ENCODE measurements at places on chromosomes 2 and 18.

GRCh38 chr2:231800493-231801091 lies 14.3 kb downstream of the COPS7B start:
- DNase-seq: no peak

DNA sequence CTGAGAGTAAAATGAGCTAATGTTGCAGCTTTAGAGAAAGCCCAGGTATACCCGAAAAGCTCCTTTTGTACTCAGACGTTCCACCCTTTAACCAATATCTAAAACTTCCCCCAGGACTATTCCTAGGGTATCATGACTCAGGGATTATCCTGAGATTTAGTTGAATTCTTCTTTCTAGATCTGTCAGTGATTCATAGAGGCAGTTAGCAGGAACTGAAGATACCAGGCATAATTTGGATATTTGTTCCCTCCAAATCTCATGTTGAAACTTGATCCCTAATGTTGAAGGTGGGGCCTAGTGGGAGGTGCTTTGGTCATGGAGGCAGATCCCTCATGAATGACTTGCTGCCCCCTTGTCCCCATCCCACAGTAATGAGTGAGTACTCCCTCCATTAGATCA lies 161.2 kb upstream of the LRP1B start:
- DNase-seq: no peak

- no peak for DNase-seq
Observed at GRCh38 chr2:5846881-5847280, 154.7 kb downstream of the SOX11 start.

DNA sequence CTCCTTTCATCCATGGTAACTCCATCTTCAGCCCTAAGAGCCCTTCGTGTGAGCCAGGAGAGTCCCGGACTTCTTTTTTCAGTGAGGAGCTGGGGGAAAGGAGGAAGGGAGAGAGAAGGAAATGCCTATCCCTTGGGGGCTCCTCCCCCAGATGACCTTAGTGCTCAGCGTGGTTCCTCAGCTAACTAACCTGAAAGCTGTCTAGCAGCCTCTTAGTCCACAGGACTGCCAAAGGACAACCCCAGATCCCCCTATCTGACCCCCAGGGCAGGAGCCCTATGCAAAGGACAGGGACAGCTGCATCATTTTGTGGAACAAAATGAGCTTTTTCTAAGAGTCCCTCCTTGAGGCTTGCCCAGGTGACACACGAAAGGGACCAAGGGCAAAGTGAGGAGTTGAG lies 7.9 kb downstream of the SPR start:
- no peak for DNase-seq

- no peak for DNase-seq
Observed at GRCh38 chr18:3710712-3711301, 260.8 kb downstream of the TGIF1 start.

- no peak for DNase-seq
Observed at GRCh38 chr2:128524183-128524582, 205.5 kb upstream of the HS6ST1 start.

DNA sequence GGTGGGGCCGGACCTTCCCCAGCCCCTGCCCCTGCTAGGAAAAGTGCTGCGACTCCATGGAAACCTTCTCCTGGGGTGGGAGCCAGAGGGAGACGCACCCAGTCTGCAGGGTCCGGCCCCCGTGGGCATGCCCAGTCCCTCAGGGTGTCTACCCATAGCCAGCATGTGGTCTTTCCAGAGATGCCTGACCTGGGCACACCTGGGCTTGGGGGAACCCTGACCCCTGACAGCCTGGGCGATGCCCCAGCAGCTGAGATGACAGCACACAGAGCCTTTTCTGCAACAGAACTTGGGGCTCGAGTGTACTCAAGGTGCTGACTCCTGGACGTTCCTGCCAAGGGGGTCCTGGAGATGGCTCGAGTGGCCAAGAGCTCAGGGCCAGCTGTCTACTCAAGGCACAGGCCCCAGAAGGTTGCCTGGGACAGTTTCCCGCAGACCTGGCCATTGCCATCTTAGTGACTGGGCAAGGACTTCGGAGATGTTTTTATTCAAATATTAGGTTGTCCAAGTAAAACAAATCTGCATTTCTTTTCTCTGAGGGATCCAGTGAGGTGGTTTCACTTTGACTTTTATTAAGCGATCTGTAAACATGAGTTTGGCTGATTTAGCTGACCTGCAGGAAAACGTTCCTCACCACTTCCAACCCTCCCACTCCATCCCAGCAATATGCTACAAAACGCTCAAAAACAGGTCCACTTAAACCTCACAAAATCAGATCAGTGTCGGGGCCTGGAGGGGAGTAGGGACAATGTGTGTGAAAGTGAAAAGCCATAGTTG lies 228.0 kb downstream of the EIPR1 start:
- DNase-seq: no peak

GRCh38 chr18:37124516-37124915 lies 295.6 kb downstream of the KIAA1328 start:
- DNase-seq: no peak

GRCh38 chr18:63683152-63683551 lies 19.6 kb upstream of the SERPINB11 start:
- no peak for DNase-seq

DNA sequence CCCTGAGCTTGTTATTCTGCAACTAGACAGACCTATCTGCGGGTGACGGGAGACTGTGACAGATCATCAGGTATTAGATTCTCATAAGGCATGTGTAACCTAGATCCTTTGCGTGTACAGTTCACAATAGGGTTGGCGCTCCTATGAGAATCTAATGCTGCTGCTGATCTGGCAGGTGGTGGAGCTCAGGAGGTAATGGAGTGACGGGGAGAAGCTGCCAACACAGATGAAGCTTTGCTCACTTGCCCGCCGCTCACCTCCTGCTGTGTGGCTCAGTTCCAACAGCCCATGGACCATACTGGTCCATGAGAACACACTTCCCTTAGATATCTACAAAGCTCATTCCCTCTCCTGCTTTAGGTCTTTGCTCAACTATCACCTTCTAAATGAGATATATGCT lies 198.2 kb upstream of the SMAD7 start:
- DNase-seq: no peak

- DNase-seq: no peak
Observed at GRCh38 chr18:10515456-10515855, 10.4 kb upstream of the NAPG start.
